ENCODE measurements at places on chromosomes 2 and 18. TPM values are rescaled to one million over a fixed set of nuclear protein-coding genes. Genes with fewer than 3 reads are reported as not detected.

- H3K4me3 ChIP-seq = no peak overlapping the region
- H3K36me3 ChIP-seq = no peaks in the 10 kb centered on the region
- peak overlapping the region; percentile 82 for H3K27ac ChIP-seq
- H3K4me1 ChIP-seq = peaks cover 22% of the 10 kb centered on the region
- no peaks in the 10 kb centered on the region for H3K27me3 ChIP-seq
Observed at GRCh38 chr18:48902023-48902855, 48.5 kb downstream of the SMAD7 start.

DNA sequence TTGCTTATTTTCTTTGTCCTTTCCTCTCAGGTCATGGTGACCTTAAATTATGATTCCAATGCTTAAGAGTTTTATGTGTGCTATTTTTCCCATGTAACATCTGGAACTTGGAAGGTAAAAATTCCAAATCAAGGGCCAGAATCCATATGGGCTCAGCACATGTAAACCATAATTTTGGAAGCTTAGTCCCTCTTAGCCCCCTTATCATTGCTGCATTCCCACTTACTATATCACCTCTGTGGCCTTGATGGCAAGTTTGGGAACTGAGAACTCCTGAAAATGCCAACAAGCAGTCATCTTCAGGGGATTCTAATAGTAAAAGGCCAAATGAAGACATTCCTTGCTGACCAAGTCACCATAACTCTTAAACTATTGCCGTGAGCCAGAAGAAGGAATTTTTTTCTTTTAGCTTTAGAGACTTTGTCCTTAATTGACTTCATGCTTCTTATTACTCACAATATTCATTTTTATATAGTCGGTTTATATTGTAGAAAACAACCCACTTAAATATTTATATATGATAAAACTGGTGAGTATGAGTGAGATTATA is 251.4 kb downstream of the SLC8A1 start:
- no peaks in the 10 kb centered on the region for H3K36me3 ChIP-seq
- no peak overlapping the region for H3K27ac ChIP-seq
- no peaks in the 10 kb centered on the region for H3K27me3 ChIP-seq

GRCh38 chr2:98586551-98587140 is 21.7 kb downstream of the COA5 start:
- no peak overlapping the region for H3K27ac ChIP-seq
- peaks cover 52% of the 10 kb centered on the region for H3K36me3 ChIP-seq
- no peak overlapping the region for H3K4me3 ChIP-seq
- no peaks in the 10 kb centered on the region for H3K27me3 ChIP-seq

DNA sequence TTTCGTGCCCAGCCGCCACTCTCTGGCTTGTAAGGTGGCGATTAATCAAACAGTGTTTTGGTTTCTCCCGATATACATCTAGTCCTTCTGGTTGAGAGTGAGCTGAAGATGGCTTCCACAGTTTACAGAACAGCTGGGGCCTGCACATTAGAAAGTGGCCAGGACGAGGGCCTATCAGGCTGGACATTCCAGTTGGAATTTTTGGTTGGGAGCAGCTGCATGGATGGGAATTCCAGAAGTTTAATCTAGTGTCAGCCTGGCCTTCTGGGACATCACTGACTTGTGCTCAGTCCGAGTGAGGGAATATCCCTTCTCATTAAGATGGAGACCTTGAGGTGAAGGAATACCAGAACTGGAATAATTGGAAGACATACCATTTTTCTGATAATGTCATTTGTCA is 118.1 kb upstream of the SIX2 start:
- H3K27me3 ChIP-seq = no peaks in the 10 kb centered on the region
- no peak for DNase-seq
- H3K27ac ChIP-seq = no peak overlapping the region
- no peak overlapping the region for H3K4me3 ChIP-seq
- H3K4me1 ChIP-seq = no peaks in the 10 kb centered on the region
- no peaks in the 10 kb centered on the region for H3K36me3 ChIP-seq

DNA sequence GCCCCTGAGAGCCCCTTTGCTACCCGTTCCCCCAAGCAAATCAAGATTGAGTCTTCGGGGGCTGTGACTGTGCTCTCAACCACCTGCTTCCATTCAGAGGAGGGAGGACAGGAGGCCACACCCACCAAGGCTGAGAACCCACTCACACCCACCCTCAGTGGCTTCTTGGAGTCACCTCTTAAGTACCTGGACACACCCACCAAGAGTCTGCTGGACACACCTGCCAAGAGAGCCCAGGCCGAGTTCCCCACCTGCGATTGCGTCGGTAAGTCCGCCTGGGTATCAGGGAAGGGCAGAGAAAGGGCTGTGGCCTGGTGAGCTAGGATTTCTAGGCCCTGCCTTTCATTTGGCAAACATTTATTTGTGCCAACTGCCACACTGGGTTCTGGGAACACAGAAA is 63.4 kb downstream of the TET3 start:
- no peak overlapping the region for H3K4me3 ChIP-seq
- no peak overlapping the region for H3K27ac ChIP-seq
- no peak for DNase-seq
- H3K4me1 ChIP-seq = no peaks in the 10 kb centered on the region
- no peaks in the 10 kb centered on the region for H3K27me3 ChIP-seq

- H3K27me3 ChIP-seq = no peaks in the 10 kb centered on the region
- no peaks in the 10 kb centered on the region for H3K36me3 ChIP-seq
- H3K4me1 ChIP-seq = no peaks in the 10 kb centered on the region
- no peak for DNase-seq
- no peak overlapping the region for H3K27ac ChIP-seq
Observed at GRCh38 chr18:66495844-66496243, 108.0 kb downstream of the CDH19 start.

DNA sequence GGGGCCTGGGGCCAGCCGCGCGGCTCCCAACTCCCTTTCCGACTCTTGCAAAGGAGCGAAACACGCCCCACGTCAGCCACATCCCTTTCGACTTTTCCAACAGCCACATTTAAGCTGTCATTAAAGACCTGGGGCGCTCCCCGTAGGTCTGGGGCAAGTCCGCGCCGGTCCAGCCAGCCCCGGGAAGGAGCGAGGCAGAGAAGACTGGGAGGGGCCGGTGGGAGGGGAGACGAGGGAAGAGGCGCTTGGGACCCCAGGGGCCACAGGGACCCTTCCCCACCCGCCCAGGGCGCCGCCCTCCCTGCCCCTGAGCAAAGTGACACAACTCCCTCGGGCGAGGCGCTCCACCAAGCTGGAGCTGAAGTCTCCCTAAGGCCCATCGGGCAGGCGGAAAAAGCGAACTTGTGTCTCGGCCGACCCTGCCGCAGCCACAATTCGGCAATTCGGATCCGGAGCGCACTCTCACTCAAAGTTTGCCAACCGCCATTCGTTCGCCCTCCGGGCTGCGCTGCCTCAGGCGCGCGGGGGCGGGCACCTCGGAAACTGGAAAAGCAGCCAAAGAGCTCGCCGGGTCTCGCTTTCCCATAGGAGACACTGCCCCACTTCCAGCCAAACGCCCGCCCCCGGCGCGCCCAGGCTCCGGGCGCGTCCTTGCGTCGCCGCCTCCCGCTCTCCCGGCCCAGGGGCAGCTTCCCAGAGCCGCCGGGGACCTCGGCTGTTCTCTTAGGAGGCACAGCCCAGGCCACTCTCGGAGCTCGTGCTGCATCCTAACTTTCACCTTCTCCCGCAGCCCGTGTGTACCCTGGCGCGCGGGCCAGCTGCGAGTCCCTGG is 1.1 kb upstream of the KCTD1 start:
- no peaks in the 10 kb centered on the region for H3K36me3 ChIP-seq
- peaks cover 25% of the 10 kb centered on the region for H3K27me3 ChIP-seq

DNA sequence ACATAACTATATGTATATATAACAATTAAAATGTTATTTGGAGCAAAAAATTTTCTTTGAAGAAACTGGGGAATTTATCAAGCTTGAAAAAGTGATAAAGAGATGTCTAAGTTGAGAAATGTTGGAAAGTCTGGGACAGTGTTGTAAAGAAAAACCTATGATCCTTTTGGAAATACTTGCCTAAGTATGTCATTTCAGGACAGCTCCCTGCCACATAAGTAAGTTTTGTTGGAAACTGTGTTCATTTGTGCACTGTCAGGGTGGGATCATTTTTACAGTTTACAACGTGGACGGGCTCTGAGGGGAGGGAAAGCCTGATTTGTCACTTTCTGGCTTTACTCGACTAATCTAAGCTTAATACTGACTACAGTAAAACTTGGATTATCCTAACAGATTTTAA is 10.4 kb upstream of the COL3A1 start:
- no peaks in the 10 kb centered on the region for H3K36me3 ChIP-seq
- no peak overlapping the region for H3K4me3 ChIP-seq
- no peak overlapping the region for H3K27ac ChIP-seq
- no peaks in the 10 kb centered on the region for H3K4me1 ChIP-seq

The ARHGAP15 gene
- 15.3 TPM for total RNA-seq

The TCF23 gene
- not detected for total RNA-seq

The MROH2A gene
- not detected for total RNA-seq

The CRYGD gene
- not detected for total RNA-seq

The IL36G gene
- not detected for total RNA-seq

The POTEC gene
- total RNA-seq = not detected

The UGT1A9 gene
- total RNA-seq = not detected

The AFF3 gene
- 46.1 TPM for total RNA-seq

The TUBA3E gene
- total RNA-seq = not detected

The XIRP2 gene
- total RNA-seq = not detected

The ANKRD53 gene
- 4.9 TPM for total RNA-seq

Data from upper lobe of left lung (tissue), 6 donors.